IPS DF 6.9 (cell line): ENCODE measurements at places on chromosomes 6 and 20.

DNA sequence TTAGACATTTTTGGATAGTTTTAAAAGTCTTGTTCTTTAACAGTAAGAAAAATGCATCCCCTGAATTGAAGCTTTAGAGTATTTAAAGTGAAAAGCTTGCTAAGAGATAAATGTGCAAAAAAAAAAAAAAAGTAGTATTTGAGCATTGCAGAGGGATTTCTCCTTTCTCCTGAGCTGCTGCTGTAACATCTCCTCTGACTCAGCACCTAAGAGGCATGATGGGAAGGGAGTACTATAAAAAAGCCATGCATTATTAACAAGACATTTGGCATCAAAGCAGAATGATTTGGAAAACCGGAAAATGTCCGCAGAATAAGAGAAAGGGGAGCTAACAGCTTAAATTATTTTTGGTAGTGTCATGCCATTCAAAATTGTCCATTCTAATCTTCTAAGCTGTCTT lies 27.9 kb downstream of the B4GALT5 start:
- DNase-seq = no peak

GRCh38 chr6:91534614-91535013 lies 947.7 kb upstream of the MAP3K7 start:
- DNase-seq = no peak

DNA sequence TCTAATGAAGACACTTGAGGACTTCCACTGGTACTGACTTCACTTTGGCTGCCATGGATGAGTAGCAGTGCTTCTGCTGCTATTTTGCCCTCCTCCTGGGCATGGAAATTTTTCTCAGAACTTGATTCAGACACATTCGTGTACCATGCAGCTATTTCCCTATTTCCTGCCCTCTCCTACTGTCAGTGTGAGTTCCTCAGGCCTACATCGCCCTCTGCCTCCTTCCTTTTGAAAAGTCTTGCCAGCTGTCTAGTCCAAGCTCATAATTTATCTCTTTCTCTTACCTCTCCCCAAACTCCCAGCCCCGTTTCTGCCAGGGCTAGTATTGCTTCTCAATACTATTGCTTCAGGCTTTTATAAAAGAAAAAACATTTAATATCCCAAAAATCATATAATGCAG lies 470.2 kb downstream of the ADGRB3 start:
- no peak for DNase-seq

DNA sequence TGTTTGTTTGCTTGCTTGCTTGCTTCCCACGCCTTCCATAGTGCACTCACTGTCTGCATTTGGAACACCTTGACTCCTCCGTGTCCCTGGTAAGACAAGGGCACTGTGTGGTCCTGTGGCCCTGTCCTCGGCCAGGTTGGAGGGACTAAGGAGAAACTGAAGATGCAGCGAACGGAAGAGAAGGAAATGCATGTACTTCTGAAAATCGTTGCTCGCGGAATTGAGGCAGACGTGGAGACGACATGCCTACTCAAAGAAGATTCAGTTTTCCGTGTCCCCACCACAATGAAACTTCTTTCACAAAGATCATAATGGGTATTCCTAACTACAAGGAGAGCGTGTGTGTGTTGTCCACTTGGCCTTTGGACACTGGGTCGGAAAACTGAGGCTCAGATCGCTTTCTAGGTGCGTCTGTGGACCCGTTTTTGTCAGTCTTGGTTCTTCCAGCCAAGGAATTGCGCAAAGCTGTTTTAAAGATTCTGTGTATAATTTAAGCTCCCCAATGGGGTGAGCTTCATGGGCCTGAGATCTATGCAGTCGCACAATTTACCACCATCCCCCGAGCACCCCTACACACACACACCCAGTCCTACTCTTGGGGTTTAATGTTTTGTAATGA lies 120.4 kb upstream of the ZNF184 start:
- DNase-seq = no peak

DNA sequence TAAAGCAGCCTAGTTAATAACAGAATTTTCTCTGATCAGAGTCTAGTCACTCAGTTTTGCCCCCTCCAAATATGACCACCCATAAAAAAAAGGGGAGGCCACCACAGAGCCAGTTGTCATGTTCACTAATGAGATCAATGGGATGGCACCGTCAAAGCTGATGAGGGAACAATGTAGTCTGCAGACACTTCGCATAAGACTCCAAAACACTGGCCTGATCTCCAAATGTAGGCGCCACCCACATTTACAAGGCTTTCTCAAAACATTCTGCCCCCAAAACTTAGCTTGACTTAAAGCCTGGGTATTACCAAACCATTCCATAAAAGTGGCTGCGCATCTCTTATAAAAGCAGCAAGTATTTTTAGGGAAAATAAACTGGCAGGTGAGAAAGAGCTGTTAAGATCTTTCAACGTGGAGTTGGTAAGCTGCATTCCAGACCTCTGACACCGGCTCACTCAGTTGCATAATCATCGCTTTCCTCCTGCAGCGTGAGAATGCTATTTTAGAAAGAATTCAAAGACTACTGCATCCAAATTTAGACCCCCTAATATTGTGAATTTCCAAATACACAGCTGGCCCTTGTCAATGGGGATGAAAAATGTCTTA lies 59.3 kb downstream of the TBC1D7 start:
- no peak for DNase-seq

GRCh38 chr6:85673198-85674139 lies 30.8 kb upstream of the SYNCRIP start:
- DNase-seq = no peak

DNA sequence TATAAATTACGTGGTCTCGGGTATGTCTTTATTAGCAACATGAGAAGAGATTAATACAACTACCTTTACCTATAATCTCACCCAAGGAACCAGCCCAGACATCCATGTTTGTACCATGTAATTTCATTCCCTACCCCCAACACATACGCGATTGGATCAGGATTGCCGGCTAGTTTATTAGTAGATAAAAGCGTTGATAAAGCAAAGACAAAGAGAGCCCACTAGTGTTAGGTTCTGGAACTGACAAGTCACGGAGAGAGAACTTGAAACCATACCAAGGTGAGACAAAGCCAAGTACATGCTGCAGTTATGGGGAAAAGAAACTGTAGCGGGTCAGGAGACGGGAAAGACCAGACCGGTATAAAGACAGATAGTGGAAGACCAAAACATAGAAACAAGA lies 37.4 kb upstream of the FAM135A start:
- peak; percentile 33 for DNase-seq

- no peak for DNase-seq
Measured at GRCh38 chr6:112331306-112331705, 15.8 kb upstream of the RFPL4B start.

GRCh38 chr6:6470123-6470522 lies 118.4 kb upstream of the LY86 start:
- DNase-seq = no peak

DNA sequence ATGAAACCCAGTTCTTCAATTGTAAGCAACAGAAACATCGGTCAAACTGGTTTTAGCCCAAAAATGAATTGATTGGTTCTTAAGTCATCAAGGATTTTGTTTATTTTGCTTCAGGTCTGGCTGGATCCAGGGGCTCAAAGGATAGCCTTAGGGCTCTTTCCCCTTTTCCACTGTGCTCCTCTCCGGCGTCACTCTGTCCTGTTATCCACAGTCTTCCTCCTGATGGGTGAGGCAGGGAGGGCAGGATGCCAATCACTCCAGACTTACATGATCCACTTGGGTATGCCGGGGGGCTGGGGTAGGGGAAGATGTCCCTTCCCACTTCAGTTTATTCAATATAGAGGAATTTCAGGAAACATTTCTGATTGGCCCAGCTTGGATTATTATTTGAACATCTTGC lies 40.0 kb downstream of the PLAGL2 start:
- DNase-seq = no peak

DNA sequence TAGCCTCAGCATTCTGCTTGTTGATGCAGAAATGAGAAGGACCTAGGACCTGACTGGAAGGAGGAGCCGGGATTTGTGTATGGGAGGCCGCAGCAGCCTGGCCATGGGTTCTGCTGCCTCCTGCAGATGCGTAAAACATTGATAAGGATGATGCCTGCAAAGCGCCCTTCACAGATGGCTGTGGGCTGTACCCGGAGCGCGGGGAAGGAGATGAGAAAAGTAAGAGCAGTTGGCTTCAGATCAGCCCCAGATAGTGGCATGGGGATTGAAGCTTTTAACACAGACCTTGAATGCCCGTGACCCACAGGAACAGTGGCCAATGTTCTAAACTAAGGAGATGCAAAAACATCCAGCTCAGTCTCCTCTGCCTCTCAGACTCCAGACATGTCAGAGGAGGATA lies 136.4 kb upstream of the KCNG1 start:
- DNase-seq = no peak

GRCh38 chr20:5141615-5142014 lies 14.8 kb downstream of the CDS2 start:
- DNase-seq = no peak

- DNase-seq = no peak
Measured at GRCh38 chr6:1502041-1502440, 107.7 kb upstream of the FOXC1 start.

GRCh38 chr20:19920381-19921138 lies 96.6 kb upstream of the NAA20 start:
- DNase-seq = no peak

GRCh38 chr20:10916312-10916711 lies 242.5 kb upstream of the JAG1 start:
- no peak for DNase-seq

DNA sequence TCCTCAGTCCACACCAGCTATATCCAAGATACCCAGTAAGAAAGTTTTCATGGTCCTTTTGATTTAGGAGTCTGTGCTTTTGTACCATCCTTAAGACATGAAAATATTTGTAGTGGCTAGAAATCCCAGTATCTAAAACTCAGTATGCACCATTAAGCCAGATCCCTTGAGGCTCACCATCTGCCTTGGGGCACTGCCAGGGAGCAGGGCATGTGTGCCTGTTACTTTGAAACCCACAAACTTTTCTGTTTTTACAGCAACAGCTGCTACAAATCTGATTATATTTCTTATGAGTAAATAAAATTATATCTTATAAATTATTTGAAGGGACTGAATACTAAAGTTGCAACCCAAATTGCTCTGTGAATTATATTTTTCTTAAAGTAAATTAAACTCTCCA lies 290.5 kb upstream of the MANEA start:
- DNase-seq = no peak

DNA sequence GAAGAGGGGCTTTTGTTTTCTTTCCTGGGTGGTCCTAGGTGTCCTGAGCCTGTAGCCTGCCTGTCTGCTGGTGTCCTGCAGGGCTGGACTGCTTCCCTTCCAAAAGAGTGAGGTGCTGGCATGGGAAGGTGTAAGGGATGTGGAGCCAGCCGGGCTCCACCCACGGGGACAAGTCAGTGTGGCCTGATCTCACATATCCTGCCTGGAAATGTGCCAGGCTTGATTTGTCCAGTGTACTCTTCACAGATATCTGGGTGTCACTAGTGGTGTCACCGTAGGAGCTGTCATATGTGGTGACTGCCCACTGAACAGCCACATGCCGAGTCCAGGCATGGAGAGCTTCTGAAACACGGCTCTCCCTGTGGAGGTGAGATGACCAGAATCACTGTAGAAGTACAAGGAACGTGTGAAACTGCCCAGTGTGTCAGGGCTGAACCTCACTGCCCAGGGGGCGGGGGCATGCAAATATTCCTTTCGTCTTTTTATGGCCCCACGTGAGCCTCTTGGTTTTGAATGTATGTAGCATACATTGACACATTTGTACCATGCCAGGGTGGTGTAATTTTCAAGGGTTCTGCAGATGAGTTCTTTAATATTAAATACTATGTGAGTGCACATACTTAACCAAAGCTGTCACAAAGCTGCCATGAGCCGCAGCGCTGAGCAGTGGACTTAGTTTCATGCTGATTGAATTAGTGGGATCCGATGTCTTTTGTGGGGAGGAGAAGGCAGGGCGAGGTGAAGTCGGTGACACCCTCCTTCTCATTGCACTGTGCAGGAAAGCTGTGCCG lies 55.8 kb downstream of the CDH4 start:
- no peak for DNase-seq

- DNase-seq = no peak
Measured at GRCh38 chr6:4606821-4607704, 169.1 kb upstream of the CDYL start.

- DNase-seq = no peak
Measured at GRCh38 chr6:63882208-63882607, 246.6 kb downstream of the PHF3 start.

- DNase-seq = no peak
Measured at GRCh38 chr6:51490101-51490500, 597.3 kb downstream of the PKHD1 start.

DNA sequence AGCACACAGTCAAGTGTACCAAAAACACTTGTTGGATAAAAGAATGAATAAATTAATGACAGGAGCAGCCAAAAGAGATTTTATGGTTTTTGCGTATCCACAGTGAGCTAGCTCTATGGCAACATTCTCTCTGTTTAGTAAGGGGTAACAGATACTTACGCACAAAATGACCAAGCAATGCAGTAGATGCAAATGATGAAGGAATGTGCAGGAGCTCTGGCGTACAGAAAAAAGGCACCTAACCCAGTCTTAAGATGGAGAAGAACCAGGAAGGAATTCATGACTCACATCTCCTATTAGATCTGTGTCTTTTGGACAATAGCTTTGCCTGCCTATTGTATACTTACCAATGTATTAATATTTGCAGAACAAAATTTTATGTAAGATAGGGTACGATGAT lies 191.9 kb upstream of the PREP start:
- DNase-seq = no peak

DNA sequence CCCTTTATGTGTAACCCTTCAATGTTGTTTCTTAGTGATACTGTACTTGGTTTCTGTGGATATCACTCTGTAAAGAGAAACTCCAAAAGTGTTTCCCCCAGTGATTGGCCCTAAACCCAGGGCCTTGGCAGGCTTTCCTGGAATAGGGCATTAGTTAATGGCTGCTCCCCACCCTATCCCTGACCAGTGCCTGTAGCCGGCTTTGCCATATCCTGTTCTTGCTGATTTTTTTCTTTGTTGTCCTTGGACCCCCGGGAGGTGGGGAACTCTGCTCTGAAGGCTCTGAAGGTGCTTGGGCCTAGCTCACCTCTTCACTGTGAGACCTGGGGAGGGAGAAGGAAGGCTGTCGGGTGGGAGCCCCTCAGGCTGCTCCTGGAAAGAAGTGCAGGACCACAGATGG lies 120.1 kb downstream of the TCP11 start:
- DNase-seq = no peak

GRCh38 chr6:111743862-111744692 lies 129.2 kb downstream of the FYN start:
- no peak for DNase-seq

GRCh38 chr6:38180586-38180985 lies 361.1 kb downstream of the ZFAND3 start:
- no peak for DNase-seq

- DNase-seq = no peak
Measured at GRCh38 chr6:71524201-71524600, 235.6 kb downstream of the OGFRL1 start.

- no peak for DNase-seq
Measured at GRCh38 chr6:104837158-104837557, 22.6 kb downstream of the HACE1 start.

GRCh38 chr6:27250277-27251111 lies 3.0 kb downstream of the PRSS16 start:
- DNase-seq = no peak

GRCh38 chr6:21587179-21587960 lies 6.2 kb upstream of the SOX4 start:
- no peak for DNase-seq
